ENCODE measurements at places on chromosomes 7 and 10. TPM values are rescaled to one million over a fixed set of nuclear protein-coding genes. Genes with fewer than 3 reads are reported as not detected.

The NET1 gene
- 122 TPM for polyA plus RNA-seq

The PNLIPRP1 gene
- polyA plus RNA-seq: 9.2 TPM

The GFRA1 gene
- 0.81 TPM for polyA plus RNA-seq

The DAGLB gene
- polyA plus RNA-seq: 4.7 TPM

The CYP2C19 gene
- polyA plus RNA-seq: 0.46 TPM

The PAPOLB gene
- not detected for polyA plus RNA-seq

The VWA2 gene
- 0.46 TPM for polyA plus RNA-seq

The SH2D4B gene
- polyA plus RNA-seq: not detected

Data from stomach (tissue), 19 donors.